ENCODE measurements at places on chromosomes 3 and 15.

DNA sequence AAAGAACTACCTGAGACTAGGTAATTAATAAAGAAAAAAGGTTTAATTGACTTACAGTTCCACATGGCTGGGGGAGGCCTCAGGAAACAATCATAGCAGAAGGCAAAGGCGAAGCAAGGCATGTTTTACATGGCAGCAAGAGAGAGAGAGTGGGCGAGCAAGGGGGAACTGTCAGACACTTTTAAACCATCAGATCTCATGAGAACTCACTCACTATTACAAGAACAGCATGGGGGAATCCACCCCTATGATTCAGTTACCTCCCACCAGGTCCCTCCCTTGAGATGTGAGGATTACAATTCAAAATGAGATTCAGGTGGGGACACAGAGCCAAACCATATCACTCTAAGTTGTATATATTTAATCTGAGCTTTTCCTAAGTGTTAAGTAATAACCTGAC lies 79.0 kb upstream of the MLF1 start:
- no peak for DNase-seq

GRCh38 chr15:94370936-94371285 lies 139.6 kb downstream of the MCTP2 start:
- DNase-seq: no peak

- no peak for DNase-seq
Observed at GRCh38 chr3:177596248-177596815, 399.1 kb upstream of the TBL1XR1 start.

DNA sequence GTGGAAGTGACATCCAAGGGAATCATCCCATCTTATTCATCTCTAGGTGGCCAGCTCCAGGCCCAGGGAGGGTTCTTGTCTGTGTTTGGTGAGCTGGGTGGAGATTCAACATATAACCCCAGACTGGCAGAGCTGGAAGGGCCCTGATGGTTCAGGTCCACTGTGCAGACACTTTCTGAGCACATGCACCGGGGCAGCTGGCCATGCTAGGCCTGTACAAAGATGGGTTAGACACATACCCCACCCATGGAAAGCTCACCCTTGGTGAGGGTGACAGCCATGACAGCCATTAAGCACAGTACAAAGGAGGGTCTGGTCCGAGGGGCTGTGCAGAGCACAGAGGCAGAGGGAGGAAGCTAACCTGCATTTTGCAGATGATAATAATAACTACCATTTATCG lies 100.4 kb downstream of the CORO2B start:
- DNase-seq: no peak

DNA sequence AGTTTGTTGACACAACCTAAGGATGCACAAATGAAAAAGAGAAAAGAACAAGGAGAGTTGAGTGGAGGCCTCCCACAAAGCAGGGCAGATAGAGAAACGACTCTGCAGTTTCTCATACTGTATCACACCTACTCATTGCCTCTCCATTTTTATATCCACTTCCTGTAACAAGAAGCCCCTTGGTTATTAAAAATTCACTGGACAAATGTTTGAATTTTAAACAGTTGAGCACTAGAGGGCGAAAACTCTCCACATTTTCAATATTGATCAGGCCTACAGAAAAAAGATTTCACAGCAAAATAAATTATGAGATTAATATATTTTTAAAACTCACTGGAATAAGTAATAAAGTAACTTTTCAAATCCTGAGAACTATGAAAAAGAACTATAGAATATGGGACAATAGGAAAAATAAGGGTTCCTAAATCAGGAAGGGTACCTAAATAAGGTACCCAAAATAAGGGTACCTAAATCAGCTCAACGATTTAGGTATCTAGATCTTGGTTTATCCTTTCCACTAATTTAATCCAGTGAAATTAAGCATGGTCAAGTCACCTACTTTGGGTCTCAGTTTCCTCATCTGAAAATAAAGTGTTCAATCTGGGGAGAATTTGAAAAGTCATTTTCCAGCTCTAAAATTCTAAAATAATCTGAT lies 47.0 kb upstream of the PPIB start:
- peak; percentile 74 for DNase-seq

DNA sequence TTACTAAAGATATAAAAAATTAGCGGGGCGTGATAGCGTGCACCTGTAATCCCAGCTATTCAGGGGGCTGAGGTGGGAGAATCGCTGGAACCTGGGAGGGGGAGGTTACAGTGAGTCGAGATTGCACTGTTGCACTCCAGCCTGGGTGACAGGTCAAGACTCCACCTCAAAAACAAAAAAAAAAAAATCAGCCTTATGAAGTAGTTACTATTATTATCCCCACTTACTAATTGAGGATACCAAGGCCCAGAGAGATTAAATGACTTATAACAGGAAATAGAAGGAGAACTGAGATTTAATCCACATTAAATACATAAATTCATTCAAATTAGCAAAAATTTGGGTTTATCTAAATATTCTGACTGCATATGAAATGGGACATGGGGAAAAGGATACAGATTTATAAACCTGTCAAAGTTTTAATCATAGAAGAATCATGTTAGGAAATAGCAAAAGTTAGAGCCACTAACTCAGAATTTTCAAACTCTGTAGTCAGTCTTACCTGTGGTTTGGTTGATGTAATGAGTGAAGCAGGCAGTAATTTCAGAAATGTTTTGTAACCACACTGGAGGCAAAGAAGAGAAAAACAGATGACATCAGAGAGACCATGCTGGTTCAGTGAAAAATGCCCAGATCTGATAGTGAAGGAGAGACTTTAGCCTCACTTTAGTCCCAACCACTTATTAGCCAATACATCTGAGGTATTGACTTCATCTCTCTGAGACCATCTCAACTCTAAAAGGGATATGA lies 25.0 kb upstream of the ACAP2 start:
- no peak for DNase-seq

GRCh38 chr15:51692154-51692553 lies 10.9 kb downstream of the SCG3 start:
- no peak for DNase-seq

GRCh38 chr3:48016301-48016973 lies at the start of gene MAP4:
Gene MAP4, minus strand, starts transcription at chr3:48016416. Its CDS starts 17,556 bp downstream, at chr3:47998860.
- DNase-seq: no peak

GRCh38 chr15:89482139-89482538 lies 14.2 kb downstream of the RHCG start:
- DNase-seq: no peak

DNA sequence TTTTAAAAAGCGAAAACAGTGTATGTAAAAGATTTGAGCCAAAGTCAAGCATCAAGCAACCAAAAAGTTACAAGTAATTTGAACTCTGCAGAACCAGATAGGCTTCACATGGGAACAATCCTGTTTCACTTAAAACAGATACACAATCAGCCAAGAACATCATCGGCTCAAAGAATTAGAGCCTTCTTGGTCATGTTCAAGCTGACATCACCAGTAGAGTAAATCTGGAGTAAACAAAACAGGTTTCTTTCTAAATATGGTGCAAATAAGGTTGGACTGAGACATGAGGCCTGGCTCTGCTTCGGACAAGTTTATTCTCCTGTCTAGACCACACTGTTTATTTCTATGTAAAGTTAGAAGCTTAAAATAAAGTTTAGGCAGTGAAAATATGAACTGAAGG lies 116.0 kb downstream of the GMNC start:
- DNase-seq: no peak

DNA sequence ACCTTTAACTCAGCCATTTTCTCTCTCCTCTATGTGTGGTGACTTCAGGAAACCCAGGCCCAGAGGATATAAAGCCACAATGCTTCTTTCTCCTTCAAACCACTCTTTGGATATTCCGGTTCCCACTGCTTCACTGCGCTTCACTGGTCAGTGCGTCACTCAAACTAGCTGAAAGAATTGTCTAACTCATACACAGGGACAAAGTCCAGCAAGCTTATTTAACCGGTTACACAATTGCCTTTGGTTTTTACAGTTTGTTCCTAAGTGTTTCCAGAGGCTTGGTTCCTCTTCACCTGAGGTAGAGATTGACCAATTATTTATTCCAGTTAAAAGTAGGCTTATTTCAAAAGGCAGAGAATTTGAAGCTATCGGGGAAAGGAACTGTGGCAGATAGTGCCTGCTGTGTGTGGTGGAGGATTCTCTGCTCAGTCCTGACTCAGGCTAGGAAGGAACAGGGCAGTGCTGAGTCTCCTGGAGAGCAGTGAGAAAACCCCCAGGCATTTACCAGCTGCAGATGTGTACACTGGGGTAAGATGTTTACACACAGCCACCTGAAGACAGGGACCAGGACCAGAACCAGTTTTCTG lies at the start of gene HGD:
Gene HGD (minus strand): TSS at position 145 of the 587 bp plus-strand sequence. CDS start 128 bp downstream, at position 17.
- DNase-seq: no peak

DNA sequence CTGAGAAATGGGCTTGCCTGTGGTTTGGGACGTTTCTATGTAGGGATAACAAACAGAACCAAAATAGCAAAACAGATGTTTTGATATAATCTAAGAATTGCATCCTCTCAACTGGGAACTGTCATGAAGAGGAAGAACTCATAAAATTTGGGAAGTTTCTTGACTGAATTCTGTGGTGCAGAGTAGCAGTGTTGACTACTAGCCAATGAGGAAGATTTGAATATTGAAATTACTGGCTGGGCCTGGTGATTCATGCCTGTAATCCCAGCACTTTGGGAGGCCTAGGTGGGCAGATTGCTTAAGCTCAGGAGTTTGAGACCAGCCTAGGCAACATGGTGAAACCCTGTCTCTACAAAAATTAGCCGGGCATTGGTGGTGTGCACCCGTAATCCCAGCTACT lies 42.2 kb downstream of the ZNF609 start:
- no peak for DNase-seq

- no peak for DNase-seq
Observed at GRCh38 chr15:93035092-93035915, 53.7 kb downstream of the RGMA start.

DNA sequence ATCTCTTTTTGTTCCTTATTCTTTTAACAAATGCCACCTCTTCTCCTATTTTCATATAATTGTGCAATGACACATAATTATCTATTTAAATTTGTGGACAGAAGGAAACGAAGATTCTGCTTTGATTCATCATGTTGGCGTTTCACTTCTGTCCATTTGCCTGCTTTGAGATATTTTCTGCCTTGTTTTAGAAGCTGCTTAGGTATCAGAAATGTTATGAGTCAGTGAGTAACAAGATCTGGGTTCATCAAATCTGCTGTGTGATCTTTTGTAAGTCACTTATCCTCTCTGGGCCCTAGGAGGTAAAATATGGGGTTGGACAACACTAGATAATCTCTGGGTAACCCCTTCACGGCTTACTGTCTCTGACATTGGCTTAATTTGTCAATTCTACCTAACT lies 7.3 kb upstream of the MINDY4B start:
- DNase-seq: no peak

DNA sequence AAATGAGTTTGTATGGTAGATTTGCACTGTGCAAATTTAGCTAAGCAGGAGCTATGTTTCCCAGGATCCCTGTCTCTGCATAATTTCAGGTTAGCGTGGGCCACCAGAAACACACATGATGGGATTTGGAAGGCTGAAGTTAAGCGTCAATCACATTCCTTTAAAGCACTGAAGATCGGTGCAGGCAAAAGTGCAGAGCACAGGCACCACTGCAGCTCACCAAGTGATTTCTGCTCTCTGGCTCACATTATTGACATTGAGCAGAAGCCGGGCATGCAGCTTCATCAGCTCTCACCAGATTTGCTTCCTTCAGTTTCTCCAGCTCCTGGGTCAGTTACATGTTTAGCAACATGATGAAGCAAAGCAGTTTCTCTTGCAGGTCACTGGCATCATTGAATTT lies 256.4 kb upstream of the TGFBR2 start:
- no peak for DNase-seq

- DNase-seq: no peak
Observed at GRCh38 chr15:72472992-72473610, 1.0 kb upstream of the ARIH1 start.

GRCh38 chr3:53163444-53164387 lies 2.7 kb downstream of the PRKCD start:
- no peak for DNase-seq

GRCh38 chr3:177122183-177122856 lies 75.0 kb downstream of the TBL1XR1 start:
- no peak for DNase-seq

- no peak for DNase-seq
Observed at GRCh38 chr3:27147215-27147614, 222.0 kb downstream of the NEK10 start.

- DNase-seq: no peak
Observed at GRCh38 chr3:33042668-33043067, 54.3 kb downstream of the GLB1 start.

- peak; percentile 11 for DNase-seq
Observed at GRCh38 chr3:132183811-132184210, 133.4 kb upstream of the ACP3 start.

GRCh38 chr3:48344867-48345507 lies 11.5 kb upstream of the SPINK8 start:
- DNase-seq: no peak

GRCh38 chr3:31469385-31469784 lies 63.3 kb upstream of the STT3B start:
- DNase-seq: no peak

GRCh38 chr3:119570229-119570628 lies 9.1 kb upstream of the ADPRH start:
- DNase-seq: no peak

Measured in NCI-H1105 treated with DMSO at 0.1 percent for 48 hours (cell line).